ENCODE measurements at places on chromosomes 7 and 10.

DNA sequence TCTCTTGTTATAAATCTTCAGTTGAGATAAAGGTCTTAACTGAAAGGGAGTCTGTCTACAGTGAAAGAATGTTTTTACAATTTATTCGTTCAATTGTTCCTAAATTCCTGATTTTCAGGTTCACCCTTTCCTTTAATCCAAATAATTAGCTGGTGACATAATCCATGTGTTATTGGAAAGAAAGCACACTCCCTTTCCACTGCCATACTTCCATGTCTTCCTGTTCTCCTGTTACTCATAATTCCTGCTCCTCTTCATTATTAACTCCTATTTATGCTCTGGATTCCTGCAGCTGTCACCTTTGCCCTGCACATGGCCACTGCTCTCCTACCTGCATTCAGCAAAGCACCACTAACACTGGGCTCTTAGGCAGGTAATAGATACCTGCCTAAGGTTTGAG is 40.0 kb upstream of the FAM3C start:
- DNase-seq, result no peak

- DNase-seq, result no peak
These were observed 25.1 kb downstream of the CRHR2 start for GRCh38 chr7:30657131-30657530.

DNA sequence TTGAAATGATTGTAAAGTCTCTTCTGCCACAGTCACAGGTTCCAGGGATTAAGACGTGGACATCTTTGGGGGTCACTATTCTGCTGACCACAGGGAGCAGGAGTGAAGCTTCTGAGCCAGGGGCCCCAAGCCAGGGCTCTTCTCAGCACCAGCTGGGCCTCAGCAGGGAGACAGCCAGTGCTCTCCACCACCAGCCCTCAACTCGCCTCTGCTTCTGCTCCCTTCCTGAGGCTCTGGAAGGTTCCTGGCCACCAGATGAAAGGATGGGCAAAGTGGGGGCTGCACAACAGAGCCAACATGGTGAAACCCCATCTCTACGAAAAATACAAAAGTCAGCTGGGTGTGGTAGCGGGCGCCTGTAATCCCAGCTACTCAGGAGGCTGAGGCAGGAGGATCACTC is 11.2 kb upstream of the CRYGN start:
- DNase-seq, result no peak

GRCh38 chr7:12601302-12601869 is 30.9 kb downstream of the SCIN start:
- DNase-seq, result no peak

DNA sequence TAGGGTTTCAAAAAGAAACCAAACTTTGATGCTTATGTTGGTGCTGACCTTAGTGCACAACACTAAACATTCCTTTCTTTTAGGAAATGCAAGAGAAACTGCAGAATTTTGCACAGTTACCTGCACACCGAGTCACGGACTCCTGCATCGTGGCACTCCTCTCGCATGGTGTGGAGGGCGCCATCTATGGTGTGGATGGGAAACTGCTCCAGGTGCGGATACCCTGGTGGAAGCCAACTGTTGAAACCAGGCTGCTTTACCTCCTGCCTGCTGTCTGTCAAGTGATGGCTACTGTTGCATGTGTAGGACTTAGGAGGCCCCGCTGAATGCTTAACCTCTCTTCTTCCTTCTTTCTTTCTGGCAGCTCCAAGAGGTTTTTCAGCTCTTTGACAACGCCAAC is 11.7 kb downstream of the CASP2 start:
- DNase-seq, result peak; percentile 56

- DNase-seq, result no peak
These were observed 2.8 kb downstream of the CALML3 start for GRCh38 chr10:5527332-5528200.

DNA sequence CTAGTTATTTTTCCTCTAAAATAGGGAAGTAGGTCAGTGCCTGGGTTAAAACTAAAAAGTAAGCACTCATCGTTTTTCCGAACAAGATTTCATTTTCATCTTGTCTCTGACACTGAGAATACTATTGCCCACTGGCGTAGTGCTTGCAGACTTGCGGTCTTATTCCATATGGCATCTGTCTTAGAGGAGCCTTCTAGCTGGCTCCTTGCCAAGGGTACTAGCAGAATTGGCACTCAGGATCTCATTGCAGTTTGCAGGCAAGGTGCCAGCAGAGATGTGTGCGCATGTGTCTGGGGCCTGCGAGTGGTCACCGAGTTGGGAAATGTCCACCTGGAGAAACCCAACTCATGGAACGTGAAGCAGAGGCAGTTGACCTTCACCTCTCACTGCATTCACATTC is 143.4 kb downstream of the CELF2 start:
- DNase-seq, result no peak

- DNase-seq, result no peak
These were observed 2.8 kb downstream of the HOXA10 start for GRCh38 chr7:27171325-27171636.

DNA sequence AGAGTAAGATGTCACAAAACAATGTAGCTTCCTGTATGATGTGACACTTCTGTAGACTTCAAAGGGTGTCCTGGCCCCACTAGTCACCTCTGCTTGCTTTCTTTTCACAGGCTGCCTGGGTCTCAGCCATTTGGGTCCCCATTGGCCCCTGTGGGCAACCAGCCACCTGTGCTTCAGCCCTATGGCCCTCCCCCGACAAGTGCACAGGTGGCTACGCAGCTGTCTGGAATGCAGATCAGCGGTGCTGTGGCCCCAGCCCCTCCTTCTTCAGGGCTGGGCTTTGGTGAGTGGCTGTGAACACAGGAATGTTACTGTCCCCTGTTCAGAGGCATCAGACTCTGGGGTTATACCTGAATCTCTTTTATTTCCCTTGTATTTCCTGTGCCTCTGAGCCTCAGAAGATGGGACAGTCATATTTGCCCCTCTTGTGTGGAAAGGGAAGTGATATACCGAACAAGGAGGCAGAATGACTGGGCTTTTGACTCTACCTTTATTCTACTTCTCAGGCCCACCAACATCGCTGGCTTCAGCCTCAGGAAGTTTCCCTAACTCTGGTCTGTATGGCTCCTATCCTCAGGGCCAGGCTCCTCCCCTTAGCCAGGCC is 15.4 kb downstream of the SEC24C start:
- DNase-seq, result peak; percentile 68

GRCh38 chr10:29519659-29520058 is 115.1 kb downstream of the SVIL start:
- DNase-seq, result no peak

DNA sequence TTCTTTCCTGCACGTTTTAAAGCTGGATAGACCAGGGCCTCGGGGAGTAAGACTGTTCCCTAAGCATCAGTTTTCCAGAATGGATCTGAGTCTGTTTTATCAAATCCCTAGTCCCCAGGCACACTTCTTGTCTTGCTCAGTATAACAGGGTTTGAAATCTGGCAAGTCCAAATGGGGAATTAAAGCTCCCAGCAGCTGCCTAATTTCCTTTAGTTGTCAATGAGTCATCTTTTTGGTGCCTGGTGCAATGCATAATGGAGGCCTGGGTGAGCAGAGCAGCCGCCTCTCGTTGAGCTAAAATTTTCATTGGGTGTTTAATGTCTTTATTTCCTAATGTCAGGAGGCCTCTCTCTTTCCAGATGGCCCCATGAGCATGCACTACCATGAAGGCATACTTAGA is 87.9 kb downstream of the STRA8 start:
- DNase-seq, result no peak

DNA sequence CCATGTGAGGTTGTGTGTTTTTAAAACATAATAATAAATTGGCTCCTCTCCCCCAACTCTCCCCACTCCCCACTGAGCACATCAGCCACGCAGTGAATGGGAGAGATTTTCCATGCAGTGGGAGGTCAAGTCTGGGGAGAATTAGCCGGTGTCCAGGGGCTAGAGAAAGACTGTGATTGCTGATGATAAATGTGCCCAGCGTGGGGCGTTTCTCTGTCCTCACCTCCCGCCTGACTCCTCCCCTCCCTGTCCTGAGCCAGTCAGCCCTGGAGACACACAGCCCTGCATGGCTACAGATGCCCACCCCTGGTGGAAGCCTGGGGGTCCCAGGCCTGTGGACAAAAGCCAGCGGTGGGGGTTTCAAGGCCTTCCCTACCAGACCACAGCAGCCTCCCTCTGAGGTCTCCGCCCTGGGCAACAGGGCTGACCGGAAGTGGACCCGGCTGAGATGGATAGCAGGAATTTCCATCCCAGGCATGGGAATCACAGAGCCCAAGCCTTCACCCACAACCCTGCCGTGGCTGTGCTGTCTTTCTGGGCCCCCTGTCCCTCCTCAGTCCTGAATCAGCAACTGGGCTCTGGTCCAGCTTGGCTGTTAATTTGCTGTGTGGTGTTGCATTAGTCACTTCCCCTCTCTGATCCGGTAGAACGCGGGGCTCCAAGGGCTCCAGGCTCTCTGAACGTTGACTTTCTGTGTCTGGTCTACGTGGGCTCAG is 46.8 kb upstream of the SLC29A3 start:
- no peak for DNase-seq

DNA sequence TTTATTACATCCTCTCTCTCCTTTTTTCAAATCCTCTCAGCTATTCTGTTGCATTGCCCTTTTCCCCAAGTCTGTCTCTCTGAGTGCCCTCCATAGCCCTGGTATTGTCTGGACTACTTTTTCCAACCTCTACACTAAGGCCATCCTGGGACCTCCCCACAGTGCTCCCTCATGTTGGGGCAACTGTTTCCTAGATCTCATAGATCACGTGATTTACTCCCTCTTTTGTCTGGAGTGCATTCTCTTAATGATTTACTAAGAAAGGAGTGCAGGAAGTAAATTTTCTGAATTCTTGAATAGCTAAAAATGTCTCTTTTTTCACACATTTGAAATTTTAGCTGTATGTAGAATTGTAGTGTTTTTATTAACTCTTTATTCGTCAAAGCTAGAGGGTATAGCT is 217.0 kb downstream of the PAXIP1 start:
- no peak for DNase-seq

DNA sequence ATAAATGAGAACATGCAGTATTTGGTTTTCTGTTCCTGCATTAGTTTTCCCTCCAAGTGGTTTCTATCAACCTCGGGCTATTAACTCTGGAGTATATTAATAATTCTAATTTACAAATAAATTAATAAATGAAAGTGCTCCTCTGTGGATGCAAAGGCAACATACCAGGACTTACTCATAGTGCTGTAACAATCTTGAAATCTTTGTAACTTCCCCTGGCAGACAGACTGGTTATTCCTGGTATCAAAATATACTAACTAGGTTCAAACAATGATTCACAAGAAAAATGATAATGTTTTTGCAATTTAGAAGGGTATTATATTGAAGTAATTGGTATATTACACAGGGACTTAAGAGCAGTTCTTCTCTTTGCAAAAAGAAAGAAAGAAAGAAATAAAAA is 177.2 kb downstream of the FANK1 start:
- DNase-seq, result no peak

- no peak for DNase-seq
These were observed 84.0 kb downstream of the SEMA3D start for GRCh38 chr7:85102813-85103350.

DNA sequence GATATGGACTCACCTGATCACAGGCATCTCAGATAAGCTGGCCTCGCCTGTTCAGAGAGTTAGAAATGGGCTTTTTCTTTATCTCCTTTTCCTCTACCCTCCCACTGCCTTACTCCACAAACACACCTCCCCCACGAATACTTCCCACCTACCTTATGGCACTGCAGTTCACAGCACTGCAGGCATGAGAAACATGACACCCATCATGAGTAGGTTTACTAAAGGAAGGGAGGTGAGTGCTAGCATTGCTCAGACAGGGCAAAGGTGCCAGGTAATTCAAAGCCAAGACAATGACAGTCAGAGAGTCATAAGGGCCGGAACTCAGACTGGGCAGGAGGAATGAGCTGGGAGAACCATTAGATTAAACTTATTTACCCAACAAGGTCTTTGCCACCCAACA is 220.6 kb downstream of the FAM107B start:
- DNase-seq, result no peak

DNA sequence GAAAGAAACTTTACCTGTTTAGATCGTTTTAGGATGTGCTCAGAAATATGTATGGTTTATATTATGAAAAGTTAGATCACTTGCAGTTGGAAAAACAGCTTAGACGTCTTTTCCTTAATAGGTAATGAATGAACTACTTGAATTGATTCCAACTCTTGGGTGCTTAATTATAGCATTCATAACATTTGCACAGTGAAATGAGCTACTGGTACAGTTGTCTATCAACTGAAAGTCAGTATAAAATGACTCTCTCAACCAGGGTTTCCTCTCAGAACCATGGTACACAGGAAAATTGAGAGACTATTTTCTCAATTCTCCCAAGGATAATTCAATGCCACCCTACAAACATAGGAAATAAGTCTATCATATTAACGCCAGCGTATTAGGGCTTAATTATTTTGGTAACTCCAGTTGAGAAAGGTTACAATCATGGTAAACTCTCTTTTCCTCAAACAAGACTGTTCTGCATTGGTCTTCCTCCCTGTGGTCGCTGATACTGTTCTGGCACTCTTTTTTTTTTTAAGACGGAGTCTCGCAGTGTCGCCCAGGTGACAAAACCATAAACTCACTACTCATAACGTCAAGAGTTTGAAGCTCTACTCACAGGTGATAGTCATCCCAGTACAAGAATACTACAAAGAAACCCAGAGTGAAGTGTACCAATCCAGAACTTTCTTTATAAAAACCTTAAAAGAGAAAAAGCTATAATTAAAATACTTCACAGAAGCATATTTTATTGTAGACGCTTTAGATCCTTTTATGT is 2.0 kb downstream of the ANLN start:
- peak; percentile 69 for DNase-seq

GRCh38 chr7:157279741-157280215 is 57.0 kb upstream of the DNAJB6 start:
- no peak for DNase-seq

DNA sequence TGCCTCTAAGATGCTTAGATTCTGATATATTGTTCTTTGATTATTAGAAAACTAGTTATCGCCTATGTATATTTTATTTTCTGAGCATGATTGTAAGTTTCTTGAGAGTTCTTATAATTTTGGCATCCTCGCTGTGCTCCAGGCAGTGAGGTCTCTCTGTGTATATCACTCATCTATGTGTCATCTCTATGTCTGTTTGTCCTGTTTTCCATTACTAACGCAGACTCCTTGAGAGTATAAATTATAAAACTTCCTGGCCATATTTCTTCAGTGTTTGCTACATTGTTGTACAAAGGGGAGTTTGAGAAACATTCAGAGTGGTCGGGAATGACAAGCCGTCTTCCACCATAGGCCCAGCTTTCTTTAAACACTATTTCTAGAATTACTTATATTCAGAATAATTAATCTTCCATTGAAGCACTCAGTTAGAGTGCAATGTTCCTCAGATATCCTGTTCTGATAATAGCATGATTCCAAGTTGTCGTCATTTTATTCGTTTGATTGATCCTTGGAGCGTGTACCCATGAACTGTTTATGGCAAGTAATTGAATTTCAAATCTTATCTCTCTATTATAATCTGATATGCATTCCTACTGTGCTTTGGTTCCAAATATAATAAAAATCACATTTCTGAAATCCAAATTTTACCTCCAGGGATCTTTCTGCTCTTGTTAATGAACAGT is 206.6 kb downstream of the BAMBI start:
- DNase-seq, result no peak

GRCh38 chr10:3961082-3961481 is 176.1 kb upstream of the KLF6 start:
- peak; percentile 56 for DNase-seq

GRCh38 chr7:139981511-139981895 is 81.2 kb downstream of the PARP12 start:
- DNase-seq, result no peak
